HCEC 1CT (cell line): ENCODE measurements at places on chromosomes 3 and 15.
A peak's percentile ranks its signal among the peaks of the same experiment; 100 is the strongest.

DNA sequence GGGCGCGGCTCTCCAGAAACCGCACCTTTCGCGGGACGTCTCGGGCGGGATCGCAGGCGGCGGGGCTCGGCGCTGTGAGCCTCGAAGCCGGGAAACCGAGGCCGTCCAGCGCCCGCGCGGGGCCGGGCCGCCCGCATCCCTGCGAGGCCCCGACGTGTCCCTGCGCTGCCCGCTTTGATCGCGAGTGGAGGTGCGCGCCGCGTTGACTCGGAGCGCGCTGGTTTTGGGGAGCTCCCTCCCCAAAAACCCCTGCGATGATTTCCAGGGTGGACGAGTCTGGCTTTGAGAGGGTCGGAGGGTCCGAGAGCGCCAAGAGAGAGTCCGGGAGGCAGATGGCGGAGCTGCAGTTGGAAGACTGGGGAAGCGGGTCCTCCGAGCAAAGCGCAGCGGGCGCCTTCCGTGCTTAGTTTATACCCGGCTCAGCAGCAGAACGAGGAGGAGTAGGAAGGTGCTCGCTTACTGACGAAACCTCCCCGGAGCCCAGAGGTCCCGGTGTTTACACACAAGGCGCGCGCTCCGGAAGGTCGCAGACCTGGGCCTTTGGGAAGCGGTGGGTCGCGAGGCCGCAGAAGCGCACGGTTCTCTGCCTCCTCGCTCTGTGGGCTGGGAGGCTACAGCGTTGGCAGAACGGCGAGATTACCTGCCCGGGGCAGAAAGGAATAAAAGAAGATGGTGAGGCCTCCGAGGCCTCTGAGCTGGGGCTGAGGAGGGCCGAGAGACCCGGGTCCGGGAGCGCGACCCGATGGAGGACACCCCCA, 687 bp downstream of the ALDH1A3 start:
- DNase-seq = no peak

GRCh38 chr15:48754011-48754410, 56.9 kb downstream of the CEP152 start:
- DNase-seq = no peak

DNA sequence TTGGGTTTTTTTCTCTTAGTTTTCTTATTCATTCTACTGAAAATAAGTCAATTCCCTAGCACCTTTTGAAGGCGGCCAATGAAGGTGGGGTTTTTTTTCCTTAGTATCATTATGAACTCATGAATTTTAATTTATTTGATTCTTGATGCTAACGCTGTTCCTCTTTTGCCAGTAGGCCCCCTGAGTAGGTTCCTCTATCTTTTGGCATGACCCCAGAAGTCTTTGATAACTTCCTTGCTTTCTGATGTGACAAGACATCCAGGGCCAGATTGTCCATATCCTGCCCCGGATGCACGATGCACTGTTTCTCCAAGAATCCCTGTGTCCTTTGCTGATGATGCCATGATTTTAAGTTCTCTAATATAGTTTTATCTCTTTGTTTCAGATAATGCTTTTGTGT, 20.6 kb downstream of the LRRK1 start:
- no peak for DNase-seq

GRCh38 chr3:106616556-106616955, 747.7 kb upstream of the CBLB start:
- DNase-seq = no peak

DNA sequence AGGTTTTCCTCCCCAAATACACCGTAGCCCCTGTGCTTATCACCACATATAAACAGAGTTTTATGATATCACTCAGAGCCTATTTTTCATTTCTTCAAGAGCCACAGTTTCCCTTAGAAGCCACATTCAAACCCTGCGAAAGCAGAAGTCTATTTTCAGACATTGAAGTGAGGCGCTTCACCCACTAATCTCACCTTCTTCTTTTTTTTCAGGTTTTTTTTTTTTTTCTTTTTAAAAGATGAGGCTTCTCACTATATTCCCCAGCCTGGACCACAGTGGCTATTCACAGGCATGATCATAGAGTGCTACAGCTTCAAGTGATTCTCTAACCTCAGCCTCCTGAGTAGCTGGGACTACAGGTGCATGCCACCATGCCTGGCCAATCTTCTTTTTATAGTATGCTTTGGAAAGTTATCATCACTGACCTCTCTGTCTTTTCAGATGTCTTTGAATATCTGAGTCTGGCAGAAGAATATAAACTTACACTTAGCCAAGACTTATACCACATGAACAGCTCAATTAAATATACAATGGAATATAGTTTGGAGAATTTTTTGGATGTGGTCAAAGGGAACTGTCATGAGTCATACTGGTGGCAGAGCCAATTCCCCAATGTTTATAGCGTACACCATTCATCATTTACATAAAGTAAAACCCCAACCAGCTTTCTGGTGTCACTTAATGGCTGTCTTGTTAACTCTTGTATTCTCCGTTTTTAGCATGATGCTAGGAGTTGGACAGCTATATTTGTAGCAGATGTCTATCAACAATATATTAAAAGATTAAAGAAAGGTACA, 59.7 kb upstream of the CCDC50 start:
- DNase-seq = peak; percentile 58

DNA sequence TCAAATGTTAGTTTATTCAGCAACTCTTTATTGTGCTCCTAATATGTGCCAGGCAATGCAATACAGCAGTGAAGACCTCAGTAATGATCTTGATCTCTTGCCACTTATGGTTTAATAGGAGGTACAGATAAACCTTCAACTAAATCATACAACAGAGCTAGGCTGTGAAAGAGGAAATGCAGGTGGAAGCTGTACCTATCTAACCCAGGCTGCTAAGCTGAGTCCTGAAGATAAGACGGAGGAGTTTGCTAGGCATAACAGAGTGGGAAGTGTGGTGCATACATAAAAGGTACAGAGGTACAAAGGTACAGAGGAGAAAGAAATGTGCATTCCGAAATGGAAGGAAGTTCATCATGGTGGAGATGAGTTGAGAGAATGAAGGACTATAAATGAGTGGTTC, 35.0 kb downstream of the KBTBD8 start:
- no peak for DNase-seq

GRCh38 chr15:27742751-27743477, 356.2 kb downstream of the OCA2 start:
- no peak for DNase-seq

DNA sequence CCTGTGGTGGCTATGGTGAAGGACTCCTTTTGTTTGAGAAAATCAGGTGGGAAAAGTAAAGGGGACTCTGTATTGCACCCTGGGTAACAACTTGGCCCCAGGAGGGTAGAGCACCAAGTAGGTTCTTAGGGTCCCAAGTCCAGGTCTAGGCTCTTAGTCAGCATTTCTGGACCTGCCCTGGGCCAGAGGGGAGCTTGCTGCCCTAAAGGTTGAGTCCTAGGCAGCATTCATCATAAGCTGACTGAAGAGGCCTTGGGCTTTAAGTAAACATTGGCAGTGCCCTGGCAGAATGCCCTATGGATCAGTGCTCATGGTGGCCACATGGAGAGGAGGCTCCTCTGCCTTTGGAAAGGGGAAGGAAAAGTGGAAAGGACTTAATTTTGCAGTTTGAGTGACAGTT, 268.5 kb upstream of the CTNNB1 start:
- DNase-seq = no peak

DNA sequence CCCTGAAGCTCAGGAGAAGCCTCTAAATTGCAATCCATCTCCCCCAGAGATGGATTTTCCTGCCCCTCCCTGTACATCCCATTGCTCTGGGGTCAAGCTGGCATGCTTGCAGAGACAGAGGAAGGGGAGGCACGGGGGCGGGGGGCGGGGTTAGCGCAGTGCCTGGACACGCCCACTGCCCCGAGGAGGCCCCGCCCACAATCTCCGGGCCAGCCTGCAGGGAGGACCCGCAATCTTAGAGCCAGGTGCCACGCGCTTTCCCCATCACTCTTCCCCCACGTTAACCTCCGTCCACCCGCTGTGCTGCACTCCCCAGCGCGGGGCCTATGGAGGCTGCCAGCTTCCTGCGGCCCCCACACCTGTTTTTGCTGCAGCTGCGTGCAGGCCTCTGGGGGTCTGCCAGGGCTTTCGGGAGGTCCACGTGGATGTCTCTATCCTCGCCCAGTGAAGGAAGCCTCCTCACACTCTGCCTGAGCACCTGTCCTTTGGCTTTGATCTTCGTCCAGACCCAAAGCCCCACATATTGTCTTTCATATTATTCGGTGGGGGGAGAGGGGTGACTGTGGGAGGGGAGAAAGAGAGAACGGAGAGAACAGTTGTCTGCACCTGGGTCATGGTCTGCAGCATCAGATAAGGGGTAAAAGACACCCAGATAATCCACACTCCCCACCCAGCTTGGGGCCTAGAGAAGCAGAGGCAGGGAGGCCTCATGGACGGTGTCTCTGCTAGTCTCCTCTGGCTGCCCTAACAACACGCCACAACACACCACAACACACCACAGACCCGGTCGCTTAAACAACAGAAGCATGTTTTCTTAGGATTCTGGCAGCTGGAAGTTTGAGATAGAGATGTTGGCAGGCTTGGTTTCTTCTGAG, 118.0 kb upstream of the MEF2A start:
- no peak for DNase-seq

- no peak for DNase-seq
These were observed 16.0 kb downstream of the SLC41A3 start for GRCh38 chr3:126067959-126068358.

- DNase-seq = no peak
These were observed 2.0 kb upstream of the ST8SIA2 start for GRCh38 chr15:92391640-92392039.

GRCh38 chr15:70424937-70425411, 327.3 kb upstream of the TLE3 start:
- no peak for DNase-seq

DNA sequence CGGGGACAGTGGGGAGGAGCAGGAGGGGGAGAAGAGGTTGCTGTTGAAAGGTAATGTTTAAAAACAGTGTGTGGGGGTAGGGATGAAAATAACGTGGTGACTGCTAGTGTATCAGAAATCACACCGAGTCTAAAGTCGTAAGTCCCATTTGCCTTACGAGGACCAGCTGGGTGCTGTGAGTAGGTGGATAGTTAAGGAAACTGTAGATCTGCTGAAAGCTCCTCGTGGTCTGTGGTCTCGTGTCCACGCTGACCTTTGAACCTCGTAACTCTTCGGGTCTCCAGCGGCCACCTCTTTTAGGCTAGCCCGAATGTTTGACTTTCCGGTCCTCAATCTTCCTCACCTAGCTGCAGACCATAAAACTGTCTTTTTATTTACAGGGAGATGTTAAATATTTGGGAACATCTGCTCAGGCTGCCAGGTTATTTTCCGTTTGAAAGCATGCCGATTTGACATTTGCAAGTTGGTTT, 29.3 kb upstream of the ST3GAL6 start:
- DNase-seq = no peak
